ENCODE measurements at places on chromosomes 2 and 18.

DNA sequence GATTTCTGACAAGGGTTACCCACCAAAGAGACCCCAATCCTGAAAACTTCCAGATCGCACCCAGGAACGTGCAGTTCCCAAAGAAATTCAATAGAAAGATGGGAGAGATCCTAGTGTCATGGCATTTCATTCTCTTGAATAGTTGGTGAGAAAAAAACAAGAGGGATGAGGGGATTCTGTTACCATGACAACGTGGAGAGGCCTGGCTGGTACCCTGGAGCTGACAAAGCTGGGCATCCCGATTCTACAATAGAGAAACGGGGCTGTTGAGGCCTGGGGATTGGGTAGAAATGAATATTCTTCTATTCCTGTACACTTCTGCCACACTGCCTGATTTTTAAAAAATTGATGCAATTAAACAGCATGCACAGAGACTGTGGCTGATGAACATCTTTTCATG, 41.0 kb downstream of the POLE4 start:
- DNase-seq, result no peak

DNA sequence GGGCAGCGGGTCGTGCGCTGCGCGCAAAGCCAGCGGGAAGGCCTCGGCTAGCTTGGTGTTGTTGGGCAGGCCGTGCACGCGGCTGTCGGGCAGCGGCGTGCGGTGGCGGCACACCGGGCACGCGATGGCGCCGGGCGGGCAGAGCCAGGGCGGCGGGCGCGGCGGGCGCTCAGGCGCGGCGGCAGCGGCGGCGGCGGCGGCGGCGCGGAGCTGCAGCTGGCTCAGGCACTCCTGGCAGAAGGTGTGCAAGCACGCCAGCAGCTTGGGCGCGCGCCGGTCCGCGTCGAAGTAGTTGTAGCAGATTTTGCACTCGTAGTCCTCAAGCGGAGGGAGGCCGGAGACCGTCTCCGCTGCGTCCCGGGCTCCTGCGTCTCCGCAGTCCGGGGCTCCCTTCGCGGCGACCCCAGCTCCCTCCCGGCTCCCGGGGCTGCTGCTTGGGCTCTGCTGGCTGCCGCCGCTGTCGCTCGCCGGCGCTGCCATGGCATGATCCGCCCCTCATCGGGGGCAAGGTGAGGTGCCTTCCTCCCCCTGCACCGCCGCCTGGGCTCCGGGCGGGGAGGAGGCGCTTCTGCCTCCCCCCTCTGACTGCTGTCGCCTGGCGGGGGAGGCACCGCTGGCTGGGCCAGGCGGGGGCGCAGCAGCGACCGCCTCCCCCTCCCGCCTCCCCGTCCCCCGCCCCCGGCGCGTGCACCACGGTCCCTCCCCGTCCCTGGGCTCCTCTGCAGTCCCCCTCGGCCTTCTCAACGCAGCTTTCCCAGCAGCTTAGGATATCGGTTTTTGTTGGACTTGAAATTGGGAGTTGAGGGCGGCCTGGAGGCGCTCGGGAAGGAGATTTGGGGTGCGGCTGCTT, 21.0 kb upstream of the PAX3 start:
- no peak for DNase-seq

- DNase-seq, result no peak
These were observed 1223.2 kb upstream of the ACVR2A start for GRCh38 chr2:146621656-146622055.

DNA sequence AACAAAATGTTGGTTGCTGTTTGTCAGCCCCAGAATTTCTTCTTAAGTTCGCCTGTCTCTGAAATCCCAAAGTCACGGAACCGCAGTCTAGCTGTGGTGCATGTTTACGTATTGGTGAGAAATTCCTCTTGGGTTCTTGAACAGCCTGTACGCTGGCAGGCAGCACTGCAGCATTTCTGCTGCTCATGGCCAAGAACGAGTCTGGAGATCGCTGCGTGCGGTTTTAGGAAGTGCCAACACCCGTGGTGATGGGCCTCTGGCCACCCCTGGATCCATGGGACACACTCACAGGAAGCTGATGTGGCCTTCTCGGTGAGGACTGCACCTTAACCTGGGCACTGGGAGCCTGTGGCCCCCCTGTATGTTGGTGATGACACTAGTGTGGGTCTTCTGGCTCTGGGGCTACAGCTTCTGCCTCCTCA, 23.7 kb downstream of the ASB1 start:
- DNase-seq, result no peak

DNA sequence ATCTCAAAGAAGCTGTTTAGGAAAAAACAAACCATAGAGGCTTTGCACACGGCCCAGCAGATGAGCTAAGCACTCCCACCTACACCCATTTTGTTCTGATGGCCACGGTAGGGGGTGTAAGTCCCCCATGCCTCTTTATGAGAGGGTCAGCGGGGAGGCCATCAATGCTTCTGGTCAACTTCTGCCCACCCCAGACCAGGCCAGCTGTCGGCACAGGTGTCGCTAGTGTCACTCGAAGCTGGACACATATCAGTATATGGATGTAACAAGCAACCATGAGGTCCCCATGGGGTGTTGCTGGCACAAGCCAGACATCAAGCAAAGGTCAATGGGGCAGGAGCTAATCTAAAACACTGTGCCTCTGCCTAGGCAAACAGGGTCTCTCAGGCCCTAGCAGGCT, 23.7 kb upstream of the SLC35F6 start:
- DNase-seq, result no peak

DNA sequence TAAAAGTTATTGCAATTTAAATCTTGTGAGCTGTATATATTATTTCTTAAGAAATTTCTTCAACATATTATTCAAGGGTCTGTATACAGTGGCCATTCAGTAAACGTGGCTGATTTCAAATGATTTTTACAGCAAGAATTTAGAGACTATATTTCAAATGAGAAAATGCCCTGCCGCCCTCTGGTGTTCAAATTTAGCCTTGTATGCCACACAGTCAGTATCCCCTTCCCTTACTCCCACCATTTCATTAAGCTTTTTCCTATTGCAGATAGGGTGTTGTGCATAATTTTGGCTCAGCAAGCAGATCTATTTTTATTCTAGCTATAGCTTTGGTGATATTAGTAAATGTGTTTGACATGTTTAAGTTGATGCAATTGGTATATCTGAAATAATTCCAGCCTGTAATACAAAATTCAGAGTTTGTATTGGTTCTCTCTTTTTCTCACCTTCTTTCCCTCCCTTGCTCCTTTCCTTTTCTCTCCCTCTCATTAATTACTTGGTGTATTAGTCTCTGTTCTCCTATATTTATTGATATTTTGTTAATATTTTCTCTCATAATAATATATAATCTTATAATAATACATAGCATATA, 22.8 kb upstream of the SCN7A start:
- peak; percentile 18 for DNase-seq

DNA sequence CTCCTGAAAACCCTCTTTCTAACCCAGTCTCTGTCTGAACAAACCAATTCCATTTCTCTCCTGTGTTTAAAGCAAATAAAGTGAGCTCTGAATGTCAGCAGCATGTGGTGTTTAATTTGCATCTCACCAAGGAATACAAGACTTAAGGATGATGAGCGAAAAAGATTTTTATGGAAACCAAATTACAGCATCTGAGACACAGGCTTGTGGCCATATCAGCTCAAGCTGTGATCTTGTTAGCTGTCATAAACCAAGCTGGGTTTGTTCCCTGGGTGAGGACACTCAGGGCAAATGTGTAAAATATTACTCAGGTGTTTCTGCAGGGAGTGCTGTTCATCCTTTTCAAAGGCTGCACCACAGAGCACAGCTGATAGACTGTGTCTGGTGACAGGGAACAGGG, 129.3 kb upstream of the REV1 start:
- no peak for DNase-seq

GRCh38 chr18:63438181-63438580, 15.9 kb upstream of the VPS4B start:
- no peak for DNase-seq

- DNase-seq, result peak; percentile 83
These were observed 189.3 kb downstream of the SH3RF3 start for GRCh38 chr2:109318150-109318948.

- no peak for DNase-seq
These were observed 1485.4 kb upstream of the CELF4 start for GRCh38 chr18:39051013-39051412.

GRCh38 chr2:200220251-200220650, 86.2 kb upstream of the SPATS2L start:
- DNase-seq, result no peak

GRCh38 chr2:162623888-162624287, 214.7 kb downstream of the KCNH7 start:
- no peak for DNase-seq

DNA sequence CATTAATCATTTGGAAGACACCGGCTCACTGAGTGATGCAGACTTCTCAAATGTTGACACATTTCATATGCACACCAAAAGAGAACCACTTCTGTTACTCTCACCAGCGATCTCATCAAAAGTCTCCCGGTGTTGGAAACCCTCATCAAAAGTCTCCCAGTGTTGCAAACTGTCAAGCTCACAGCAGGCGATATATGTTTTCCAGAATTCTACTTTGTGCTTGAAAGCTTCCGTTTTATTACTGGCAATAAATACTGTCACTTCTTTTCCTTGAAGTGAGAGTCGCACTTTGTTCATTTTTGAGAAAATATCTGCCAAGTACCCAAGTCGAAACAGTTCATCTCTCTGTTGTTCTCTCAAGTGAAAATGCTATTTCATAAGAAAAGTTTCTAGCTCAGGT, 20.5 kb downstream of the MLPH start:
- DNase-seq, result no peak

DNA sequence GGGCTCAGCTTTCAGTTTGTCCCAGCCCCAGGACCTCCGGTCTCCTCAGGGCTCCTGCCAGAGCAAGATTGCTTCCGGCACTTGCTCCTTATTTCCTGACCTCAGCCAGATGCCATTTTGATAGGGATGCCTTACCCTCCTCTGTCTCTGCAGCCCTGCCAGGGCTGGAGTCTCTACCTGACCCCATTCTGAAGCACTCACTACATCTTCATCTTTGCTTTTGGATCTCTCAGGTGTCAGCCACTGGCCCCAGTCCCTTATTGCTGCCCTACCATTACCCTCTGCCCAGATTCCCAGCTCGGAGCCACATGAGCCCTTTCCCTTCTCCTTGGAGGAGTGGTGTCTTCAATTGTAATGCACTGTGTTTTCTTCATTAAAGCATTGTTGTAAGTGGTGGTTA, 17.1 kb downstream of the OSBPL6 start:
- DNase-seq, result no peak

DNA sequence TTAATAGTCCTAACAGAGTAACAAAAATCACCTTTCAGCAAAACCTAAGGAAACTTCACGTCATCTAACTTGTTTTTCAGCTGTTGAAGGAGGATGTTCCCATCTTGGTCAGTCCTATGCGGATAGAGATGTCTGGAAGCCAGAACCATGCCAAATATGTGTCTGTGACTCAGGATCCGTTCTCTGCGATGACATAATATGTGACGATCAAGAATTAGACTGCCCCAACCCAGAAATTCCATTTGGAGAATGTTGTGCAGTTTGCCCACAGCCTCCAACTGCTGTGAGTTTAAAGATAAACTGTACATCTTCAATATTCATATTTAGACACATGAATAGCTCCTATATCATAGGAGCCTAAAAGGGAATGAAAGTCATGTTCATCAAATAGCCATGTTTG, 10.5 kb downstream of the COL3A1 start:
- peak; percentile 76 for DNase-seq

DNA sequence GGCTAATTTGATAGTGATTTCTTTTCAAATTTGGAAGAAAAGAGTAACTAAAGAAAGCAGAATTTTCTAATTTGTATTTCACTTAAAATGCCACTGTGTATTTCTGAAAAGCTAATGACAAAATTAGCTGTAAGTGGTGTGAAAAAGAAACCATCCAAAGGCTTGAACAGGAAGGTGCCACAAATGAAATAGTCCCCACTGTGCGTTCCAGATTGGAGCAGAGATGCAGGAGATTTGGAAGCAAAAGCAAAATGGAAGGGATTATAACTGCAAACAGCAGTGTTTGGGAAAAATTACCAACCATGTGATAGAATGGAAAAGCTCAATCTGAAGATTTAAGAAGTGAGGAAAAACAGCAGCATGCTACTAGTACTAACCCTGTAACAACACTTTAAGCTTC, 498.7 kb downstream of the SUCLG1 start:
- DNase-seq, result no peak

GRCh38 chr2:233698740-233699139, 6.0 kb downstream of the UGT1A6 start:
- DNase-seq, result no peak

Measured in AG04450 (cell line).